SW 1271 (cell line): ENCODE measurements at places on chromosomes 5 and 9.

DNA sequence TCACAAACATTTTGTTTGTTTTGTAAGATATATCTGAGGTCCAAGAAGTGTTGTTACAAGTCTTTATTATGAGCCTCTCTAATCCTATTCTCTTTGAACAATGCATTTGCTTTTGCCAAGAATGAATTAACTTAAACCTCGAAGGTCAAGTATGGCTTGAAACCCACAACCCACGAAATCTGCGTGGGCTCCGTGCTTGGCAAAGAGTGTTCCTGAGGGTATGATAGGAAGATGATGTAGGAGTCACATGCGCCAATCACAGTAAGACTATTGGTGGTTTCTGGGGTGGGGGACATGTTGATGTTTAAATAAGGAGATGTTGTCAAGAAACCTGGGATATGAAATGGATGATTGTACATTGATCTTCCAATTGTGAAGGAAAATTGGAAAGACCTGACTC, 330.8 kb upstream of the RFX3 start:
- DNase-seq, result no peak

DNA sequence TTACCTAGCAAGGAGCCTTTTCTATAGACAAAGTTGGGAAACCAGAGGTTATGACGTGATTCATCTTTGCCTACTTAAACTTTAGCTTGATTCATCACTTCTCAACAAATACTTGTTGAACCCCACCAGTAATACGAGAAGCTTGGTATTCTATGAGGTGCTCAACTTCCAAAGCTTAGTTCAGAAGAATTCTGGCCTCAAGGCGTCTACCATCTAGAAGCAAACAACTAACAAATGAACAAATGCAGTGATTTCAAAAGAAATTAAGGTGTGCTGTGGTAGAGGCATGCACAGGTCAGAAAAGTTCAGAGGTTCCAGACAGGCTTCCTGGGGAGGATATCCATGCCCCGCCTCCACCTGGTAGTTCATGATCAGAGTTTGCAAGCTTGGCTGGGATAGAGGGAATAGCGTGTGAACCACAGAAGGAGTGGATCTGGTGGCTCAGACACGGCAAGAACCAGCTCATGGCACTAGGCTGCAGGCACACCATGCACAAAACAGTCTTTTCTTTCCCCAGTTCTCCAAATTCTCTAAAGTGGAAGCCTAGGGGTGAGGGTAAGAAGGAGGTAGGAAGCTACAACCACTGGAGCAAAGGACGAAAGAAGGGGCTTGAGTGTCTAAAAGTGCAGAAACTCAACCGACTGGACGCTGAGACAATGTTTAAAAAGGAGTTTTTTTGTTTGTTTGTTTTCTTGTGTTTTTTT, 473.0 kb downstream of the RAB3C start:
- no peak for DNase-seq

DNA sequence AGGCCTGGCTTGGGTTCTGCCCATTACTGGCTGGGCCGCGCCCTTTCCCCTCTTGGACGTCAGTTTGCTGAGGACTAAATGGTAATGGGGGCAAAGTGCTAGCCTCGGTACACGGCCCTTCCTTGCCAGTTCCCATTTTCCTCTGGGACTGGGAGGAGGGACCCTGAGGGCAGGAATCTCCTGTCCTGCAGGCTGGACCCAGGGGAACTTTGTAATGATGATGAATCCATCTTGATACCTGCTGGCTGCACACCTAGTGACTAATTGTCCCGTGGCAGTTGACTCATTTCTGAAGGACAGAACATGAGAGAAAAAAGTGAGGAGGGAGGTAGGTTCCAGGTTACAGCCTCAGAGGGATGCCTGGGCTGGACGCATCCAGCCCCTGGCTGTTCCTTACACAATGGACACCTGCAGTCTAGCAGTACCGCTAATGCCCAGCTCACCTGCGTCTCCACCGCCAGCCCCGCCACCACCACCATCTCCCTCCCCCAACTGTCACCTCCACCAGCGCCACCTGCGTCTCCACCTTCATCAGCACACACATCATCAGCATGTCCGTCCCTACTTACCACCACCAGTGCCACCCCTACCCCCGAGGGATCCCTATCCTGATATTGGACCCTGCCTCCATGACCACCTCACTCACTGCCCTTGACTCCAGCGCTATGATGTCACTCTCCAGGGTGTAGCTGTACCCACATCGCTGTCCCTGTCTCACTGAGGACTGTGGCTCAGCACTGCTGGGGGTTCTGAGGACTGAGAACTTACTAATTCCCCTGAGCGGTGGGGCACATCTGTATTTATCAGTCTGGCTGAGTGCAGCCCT, 4.3 kb downstream of the CDHR2 start:
- DNase-seq, result no peak

DNA sequence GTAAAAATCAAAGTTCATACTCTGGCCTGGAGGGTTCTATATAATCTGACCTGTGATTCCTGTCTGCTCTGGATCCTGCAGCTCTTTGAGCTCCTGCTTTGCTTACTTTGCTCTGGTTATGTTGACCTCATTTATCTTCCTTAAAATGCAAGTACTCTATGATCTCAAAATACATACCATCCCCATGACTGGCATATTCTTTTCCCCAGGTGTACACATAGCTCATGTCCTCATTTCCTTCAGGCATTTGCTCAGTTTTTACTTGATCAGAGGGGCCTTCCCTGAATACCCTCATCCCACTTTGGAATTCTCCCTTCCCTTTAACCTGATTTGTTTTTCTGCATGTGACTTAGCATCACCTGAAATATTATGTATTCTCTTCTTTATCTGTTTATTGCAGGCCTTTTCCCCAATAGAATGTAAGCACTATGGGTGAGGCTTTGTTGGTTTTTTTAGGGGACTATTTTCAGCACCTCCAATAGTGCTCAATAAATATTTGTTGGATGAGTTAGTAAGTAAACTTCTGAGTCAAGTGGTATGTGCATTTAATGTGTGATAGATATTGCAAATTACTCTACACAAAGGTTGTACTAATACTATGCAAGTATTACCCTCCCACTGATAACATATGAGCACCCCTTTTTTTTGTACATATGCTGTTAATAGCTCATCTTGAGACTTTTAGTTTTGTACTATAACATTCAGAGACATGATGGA, 211.5 kb downstream of the NMUR2 start:
- no peak for DNase-seq

GRCh38 chr5:91171322-91171721, 211.8 kb downstream of the ARRDC3 start:
- no peak for DNase-seq

- DNase-seq, result no peak
Observed at GRCh38 chr5:143968071-143968878, 156.3 kb downstream of the HMHB1 start.

DNA sequence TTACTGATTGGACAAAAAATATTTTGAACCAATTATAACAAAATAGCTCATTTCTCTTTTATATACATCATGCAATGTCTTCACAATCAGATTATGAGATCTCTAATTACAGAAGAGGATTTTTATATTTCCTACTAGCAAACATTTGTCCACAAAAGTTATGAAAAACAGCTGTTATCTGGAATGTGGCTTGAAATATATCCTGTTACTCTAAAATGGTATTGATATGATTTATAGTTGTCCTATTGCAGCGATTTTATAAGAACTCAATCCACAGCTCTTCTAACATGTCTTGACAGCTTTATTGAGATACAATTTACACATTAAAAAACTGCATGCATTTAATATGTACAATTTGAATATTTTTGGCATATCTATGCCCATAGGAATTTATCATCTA, 779.9 kb upstream of the ACO1 start:
- no peak for DNase-seq

GRCh38 chr5:38695021-38695958, 138.8 kb upstream of the LIFR start:
- DNase-seq, result no peak

- DNase-seq, result no peak
Observed at GRCh38 chr9:34121996-34122395, 4.5 kb downstream of the DCAF12 start.

- DNase-seq, result no peak
Observed at GRCh38 chr9:4987961-4988421, 2.9 kb downstream of the JAK2 start.

DNA sequence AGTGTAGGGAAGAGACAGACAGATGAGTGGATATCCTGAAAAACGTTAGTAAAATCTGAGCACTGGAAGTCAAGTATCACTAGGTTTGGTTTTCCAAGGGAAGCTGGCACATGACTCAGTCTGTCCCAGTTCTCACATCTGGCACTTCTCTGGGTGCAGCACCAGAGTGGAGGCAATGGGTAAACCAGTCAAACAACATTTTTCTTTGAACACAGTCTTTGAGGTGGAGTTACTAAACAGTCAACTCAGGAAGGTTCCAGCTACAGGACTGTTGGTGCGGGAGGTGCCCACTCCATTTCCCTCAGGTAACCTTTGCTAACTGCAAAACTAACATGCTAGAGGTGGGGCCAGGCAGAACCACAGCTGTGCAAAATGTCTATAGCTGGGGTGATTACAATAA, 301.4 kb upstream of the RFX3 start:
- DNase-seq, result no peak

GRCh38 chr5:120535900-120536299, 71.8 kb downstream of the PRR16 start:
- no peak for DNase-seq

DNA sequence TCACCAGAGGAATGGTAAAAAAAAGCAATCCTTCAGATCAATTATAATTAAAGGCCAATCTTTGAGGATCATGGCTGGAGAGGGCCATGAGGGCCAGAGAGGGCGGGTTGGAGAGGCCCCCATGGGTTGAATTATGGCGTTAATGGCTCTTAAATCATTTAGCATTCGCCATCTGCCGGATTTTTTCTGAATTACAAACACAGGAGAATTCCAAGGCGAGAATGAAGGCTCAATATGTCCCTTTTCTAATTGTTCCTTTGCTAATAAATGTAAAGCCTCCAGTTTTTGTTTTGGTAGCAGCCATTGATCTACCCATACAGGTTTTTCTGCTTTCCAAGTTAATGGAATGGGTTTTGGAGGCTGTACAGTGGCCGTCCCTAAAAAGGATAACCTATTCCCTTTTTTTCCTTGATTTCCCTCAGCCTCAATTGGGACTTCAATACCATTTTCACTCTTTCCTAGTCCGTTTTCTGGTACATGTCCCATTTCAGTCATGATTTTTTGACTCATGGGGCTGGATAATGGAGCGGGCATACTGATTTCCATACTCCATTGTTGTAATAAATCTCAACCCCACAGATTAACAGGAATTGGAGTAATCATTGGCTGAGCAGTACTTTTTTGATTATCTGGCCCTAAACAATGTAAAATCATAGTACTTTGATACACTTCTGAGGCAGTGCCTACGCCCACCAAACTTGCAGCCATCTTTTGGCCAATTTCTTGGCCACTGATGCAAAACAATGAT, 6.7 kb upstream of the TMEM141 start:
- peak; percentile 63 for DNase-seq

GRCh38 chr9:115850548-115851304, 302.9 kb upstream of the PAPPA start:
- no peak for DNase-seq

DNA sequence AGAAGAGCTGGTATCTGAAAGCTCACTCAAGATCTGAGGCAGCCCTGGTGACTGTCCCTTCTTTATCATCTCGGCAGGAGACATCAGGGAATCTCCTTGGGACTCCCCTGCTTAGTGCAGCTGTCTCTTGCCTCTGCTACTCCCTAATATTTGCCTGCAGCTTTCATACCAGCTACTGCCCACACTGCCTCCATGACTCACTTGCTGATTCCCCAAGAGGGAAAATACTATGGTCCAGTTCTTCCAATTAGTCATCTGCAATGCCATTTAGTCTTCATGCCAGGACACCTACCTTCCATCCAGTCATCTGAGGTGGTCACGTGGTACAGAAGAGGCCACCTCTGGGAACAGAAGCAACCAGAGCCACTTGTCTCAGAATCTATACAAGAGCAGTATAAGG, 270.8 kb downstream of the NTRK2 start:
- no peak for DNase-seq

GRCh38 chr5:104859437-104859836, 1296.8 kb upstream of the NUDT12 start:
- DNase-seq, result no peak

- DNase-seq, result no peak
Observed at GRCh38 chr9:133725886-133726285, 12.3 kb downstream of the SARDH start.

GRCh38 chr5:168186289-168187074, 105.0 kb upstream of the WWC1 start:
- DNase-seq, result no peak

DNA sequence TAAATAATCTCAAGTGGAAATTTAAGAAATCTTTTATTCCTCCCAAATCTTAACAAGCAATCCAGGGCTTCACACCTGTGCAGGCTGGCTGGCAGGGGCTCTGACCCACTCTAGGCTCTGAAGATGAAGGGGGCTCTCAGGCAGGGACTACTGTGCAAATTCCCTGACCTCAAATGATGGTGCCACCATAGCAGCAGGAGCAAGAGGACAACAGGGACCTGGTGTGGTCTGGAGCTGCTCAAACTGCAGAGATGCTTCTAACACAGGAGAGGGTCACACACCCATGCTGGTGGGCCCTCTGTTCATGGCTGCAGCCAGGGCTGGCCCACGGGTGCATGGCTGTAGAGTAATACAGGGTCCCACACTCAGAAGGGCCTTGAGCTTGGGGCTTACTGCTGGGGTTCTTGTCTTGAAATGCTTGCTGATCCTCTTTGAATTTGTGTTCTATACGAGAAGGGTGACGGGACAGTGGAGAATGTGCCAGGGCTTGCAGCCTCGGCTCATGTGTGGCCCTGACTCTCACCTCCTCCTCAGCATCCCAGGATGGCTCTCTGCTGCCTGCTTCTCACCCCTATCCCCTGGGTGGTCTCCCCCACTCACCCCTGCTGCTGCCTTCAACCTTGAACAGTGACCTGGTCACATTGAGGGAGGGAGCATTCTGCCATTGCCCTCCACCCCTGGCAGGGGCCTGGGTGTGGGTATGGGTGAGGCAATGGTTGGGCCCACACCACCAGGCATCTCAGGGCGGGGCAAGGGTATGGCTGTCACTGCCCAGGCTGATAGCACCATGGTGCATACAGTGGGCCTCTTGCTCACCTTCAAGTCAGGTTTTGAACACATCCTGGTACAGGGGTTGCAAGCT, 191.7 kb downstream of the FSTL4 start:
- no peak for DNase-seq

DNA sequence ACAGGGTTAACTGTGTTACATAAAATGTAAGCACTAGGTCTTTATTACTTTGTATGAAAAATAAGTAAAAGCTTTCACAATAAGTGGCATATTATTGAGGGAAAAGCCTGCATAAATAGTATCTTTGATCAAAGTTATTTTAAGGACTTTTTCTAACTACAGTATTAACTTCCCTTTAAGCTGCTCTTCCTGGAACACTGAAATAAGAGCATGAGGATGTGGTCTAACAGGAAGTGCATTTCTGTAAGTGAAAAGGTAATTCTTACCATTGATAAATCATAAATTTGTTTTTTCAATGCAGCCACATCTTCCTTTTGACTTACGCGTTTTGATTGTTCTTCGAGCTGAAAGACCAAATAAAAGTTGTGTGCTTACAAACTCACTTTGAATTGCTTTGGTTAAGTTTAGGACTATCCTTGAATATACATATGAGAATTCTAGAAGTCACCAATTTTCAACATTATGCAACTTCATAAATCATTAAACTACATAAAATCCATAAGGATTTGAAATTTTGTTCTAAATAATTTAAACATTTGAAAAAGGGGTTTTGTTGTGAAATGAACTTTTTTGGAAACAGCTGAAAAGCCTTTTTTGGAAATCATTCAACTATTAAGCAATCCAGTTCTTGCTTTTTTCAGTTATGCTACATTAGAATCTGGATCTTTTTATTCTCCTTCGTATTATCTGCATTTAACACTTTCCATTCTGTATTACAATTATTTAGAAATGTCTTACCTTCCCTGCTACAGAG, 50.6 kb downstream of the RASEF start:
- no peak for DNase-seq

GRCh38 chr5:50807661-50808060, 141.2 kb downstream of the PARP8 start:
- no peak for DNase-seq
